ENCODE measurements at places on chromosomes 5 and 9.

DNA sequence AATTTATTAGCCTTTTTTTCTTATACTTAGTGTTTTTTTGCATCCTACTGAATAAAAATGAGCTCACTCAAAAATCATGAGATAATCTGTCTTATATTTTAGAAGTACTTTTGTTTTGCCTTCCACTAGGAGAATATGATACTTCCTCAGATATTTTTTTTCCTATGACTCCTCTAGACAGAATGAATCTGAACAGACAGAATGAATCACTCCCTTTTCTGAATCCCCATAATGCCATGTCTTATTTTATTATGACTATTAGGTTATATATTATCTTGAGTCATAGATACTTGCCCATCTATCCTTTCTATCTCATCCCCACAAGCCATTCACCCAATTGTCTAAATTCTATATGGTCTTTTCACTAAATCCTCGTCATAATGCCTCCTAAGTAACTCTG, 134.6 kb downstream of the BRINP1 start:
- no peak for DNase-seq

DNA sequence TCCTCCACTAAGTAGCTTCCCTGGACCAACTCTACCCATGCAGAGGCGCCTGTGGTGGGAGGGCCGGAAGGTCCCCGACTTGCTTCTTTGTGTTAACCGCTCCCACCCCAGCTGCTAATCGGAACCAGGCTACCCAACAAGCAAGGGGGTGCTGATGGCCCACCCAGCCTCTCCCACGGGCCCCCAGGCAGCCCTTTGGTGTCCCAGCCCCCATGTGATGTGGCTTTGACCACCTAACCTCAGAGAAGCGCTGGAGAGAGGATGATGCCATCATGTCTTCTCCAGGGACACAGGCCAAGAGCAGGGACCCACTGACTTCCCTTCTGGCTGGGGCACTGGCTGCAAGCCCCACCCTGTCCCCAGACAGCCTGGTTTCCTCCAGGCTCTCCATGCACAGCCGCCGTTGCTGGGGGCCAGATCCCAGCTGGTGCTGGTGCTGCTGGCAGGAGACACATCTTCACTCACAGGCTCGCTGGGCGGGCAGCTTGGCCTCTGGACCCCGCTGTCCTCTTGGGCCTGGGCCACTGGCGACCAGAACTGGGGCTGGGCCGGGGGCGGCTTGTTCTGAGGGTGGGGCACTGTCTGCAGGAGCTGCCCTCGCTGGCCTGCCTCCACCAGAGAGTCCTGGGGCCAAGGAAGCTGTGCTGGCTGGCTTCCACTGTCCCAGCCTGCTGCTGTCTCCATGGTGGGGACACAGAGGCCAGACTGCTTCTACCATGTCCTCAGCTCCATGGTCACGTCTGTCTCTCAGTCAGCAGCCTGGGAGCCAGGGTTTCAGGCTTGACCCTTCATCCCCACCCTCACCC, 27.8 kb downstream of the LAMC3 start:
- no peak for DNase-seq

DNA sequence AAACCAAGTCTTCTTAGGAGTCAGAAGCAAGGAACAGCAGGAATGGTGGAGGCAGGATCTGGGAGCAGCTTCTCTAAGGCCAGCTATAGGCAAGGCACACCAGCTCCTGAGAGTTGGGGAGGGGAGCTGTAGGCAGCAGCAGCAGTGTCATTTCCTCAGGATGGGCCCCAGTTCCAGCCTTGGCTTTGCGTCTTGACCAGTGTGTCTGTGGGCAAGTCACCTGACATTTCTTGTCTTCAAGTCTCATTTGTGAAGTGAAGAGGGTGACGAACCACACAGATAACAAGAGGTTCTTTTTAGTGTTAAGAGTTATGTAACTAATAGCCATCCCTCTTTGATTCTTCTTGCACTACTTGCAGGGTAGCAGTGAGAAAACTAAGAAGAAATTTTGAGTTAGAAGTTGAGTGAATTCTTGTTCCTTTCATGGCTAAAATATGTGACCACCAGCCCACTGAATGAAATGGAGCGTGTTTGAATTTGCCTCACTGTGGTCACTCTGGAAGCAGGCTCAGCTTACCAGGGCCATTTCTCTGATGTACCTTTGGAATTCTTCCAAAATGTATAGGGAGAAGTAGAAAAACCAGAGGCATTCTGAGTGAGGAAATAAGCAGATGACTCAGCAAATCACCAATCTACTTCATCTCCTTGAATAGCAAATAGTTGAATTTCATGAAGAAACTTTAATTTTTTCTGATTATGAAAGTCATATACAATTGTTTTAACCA, 42.4 kb downstream of the RHOBTB3 start:
- no peak for DNase-seq

DNA sequence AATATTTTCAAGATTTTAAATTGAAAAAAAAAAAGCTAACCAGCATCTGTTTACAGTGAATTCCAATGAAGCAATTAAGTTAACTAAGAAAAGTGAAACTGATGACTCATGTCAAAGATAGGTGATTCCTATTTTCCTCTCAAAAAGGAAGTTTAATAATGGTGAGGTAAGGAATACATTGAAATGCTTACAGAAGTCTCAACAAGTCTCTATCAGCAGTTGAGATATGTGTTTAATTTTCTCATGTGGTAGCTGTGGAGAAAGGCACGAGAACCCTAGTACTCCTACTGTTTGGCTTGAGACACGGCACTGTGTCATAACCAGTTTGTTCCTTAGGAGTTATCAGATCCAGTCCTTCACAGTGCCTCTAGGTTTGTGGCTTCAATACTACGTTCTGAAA, 114.5 kb downstream of the SLC25A46 start:
- DNase-seq, result no peak

- DNase-seq, result no peak
These were observed 242.6 kb upstream of the MSX2 start for GRCh38 chr5:174481737-174482136.

GRCh38 chr5:5353681-5354080, 68.8 kb upstream of the ICE1 start:
- DNase-seq, result no peak

DNA sequence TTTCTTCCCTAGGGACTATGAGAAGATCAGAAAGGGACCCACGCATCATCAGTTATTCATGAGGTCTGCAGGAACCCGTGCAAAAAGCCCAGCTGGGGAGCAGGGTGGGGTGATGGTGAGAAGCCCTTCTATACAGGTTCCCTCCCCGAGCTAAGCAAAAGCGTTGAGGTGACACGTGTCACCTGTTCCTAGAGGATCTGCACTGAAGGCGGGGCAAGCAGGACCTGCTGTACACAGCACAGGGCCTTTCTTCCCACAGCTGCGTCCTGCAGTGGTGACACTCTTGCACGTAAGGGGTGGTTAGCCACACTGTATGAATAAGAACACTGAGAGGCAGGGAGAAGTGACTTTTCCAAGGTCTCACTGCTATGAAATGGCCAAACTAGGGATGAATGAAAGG, 37.2 kb upstream of the SH3PXD2B start:
- DNase-seq, result no peak
